ENCODE measurements at places on chromosomes 13 and 19. TPM values are rescaled to one million over a fixed set of nuclear protein-coding genes. Genes with fewer than 3 reads are reported as not detected.
A peak's percentile ranks its signal among the peaks of the same experiment; 100 is the strongest.

DNA sequence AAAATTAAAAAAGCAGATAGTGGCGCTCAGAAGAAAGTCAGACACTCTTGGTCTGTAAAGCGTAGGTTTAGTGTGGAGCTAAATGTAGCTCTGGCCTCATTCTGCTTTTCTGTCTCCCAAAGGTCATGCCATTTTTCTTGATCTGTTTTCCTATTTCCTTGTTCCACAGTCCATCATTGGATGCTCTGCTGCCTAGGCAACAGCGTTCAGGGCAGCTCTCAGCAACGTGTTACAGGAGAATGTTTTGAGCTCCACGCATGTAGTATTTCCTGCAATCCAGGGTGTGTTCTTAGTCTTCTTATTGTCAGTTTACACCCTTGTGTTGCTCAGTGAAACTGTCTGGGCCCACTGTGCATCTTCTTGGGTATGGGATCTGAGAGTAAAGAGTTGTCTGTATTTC is 46.0 kb upstream of the PCDH8 start:
- no peak for DNase-seq

- no peak for DNase-seq
Measured at GRCh38 chr19:50712833-50713232, 6.8 kb downstream of the SHANK1 start.

- no peak for DNase-seq
Measured at GRCh38 chr13:98050041-98050466, 92.8 kb upstream of the FARP1 start.

GRCh38 chr13:36834299-36834698 is 15.3 kb downstream of the RFXAP start:
- no peak for DNase-seq

DNA sequence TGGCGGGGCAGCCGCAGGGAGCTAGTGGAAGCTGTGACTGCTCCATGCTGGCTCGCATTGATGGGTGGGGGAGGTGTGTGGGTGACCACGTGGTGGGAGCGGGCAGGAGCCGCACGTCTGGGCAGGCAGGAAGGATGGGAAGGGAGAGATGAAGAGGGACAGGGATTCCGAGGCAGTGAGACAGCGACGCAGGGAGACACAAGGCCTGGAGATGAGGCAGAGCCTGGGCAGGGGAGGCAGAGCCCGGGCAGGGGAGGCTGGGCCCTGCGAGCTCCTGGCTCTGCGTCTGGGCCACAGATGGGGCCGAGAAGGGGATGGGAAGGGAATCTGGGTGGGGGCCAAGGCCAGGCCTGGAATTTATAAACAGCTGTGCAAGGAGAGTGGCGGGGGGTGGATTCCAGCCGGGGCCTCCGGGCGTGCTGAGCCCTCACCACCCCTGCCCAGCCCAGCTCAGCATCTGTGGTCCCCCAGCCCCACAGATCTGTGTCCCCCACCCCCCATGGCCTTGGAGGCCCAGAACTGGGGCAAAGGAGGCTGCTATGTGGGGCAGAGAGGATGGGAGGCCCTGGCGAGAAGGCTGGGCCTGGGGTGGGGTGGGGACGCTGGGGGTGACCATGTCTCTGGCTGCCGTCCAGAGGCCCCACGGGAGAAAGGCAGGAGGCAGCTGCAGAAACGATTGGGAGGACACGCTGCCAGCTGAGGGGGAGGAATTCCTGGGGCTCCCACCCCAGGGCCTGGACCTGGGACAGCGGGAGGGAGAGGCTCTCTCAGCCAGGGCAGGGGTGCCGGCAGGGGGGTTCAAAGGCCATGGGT is 6.0 kb downstream of the EHD2 start:
- DNase-seq, result peak; percentile 73

DNA sequence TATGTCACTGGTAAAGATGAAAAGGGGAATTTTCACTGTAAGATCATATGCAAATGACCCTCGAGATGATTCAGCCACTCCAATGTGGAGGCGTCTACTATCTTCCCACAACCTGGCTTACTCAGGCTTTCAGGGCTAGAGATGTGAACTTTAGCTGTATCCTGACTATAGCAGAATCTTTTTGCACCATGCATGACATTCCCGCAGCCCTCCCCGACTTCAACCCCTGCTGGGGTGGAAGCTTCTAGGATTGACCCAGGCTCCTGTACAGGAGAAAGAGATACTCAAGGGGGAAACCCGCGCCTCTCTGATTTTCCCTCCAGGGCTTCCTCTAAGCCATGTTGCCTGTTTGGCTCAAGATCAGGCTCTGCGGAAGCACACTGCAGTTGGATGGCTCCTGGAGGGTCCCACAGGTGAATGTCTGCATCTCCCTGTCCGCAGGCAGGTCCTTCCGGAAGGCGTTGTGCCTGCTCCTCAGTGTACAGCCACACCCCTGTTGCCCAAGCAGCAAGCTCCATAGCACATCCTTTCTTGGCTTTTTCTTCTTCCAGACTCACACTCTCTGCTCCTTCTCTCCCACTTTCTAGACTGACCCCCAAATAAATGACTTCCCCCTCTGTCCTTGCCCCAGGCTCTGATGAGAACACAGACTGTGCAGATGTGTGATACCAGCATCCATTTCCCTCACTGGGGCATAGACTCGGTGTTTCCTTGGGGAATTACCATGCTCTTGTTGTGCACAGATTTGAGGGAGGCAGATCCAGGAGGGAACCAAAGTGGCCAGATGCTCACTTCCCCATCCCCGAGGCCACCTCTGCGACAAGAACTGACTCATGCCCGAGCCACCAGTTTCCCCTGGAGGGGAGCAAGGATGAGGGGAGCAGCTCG is 29.1 kb upstream of the POP4 start:
- DNase-seq, result no peak

DNA sequence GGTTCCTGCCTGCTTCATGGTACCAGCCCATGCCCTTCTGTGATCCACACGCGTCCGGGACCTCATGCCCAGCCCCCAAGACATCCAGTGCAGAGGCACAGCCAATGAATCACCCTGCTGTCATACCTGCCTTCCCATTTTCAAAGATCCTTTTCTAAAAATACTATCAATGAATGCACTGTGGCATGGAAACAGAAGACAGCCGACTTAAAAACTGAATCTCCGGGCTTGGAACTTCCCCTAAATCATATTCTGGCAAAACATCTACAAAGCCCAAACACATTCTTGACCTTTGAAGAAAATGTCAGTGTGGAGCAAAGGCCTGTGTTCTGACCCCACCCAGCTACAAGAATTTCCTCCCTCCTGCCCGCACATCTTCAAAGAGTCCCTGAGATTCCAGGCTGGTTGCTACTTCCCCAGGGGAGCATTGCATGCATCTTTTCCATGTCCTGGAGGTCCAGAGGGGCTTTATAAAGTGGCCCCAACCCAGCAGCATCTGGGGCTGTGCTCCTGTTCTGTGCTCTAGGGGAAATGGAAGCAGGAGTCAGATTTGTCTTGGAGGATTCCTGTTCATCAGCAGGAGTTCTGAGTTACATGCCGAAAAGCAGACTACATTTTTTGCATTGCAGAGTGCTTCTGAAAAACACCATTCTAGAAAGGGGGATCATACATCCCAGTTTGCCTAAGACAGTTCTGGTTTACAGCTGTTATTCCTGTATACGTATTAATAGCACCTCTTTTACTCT is 135.2 kb downstream of the USP12 start:
- DNase-seq, result no peak

GRCh38 chr19:33208904-33209849 is 15.0 kb downstream of the LRP3 start:
- DNase-seq, result no peak

DNA sequence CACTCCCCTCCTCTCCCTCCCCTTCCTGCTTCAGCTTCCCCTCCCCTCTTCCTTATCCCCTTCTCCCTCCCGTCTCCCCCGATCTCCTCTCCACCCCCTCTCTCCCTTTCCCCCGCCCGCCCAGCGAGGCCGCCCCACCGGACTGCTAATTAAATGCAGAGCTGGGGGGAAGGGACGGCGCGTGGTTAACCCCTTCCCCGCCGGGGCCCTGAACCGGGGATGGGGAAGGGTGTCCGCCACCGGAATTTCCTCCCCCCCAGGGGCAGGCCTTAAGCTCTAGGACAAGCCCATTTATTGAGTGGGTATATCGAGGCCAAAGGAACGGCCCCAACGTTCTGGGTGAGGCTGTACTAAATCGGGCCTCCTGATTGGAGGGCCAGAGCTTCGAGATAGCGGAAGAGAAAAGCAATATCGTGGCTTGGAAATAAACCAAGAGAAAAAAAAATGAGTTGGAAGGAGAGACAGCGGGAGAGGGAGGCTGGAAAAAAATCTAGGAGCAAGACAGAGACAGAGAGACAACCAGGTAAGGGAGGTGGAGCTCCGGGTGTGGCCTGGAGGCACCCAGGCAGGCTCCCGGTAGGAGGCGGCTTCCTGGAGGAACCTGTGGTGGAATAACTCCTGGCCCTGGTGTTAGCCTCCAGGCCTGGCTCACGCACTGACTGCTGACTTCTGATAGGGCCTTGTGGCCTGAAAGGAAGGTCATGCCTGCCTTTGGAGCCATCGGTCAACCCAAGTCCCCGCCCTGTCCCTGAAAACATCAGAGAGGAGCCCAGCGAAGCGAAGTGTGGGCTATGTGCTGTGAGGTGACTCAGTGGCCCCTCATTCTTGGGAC is 11.6 kb upstream of the JUND start:
- DNase-seq, result peak; percentile 77

DNA sequence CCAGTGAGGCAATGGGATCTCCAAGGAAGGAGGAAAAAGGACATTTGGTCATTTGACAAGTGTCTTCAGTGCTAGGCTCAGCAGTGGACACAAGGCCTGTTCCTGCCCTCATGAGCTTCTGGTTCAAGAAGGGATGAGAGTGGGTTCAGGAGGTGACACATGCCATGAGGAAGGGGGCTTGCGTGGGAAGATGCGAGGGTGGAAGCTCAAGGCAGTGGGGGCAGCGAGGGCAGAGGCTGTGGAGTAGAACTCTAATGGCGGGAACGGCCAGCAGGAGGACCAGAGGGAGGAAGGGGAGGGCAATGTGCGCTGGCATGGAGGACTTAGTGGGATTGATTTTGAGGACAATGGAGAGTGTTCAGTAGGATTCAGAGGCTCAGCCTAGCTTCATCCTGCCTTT is 3.3 kb downstream of the PIK3R2 start:
- no peak for DNase-seq

- no peak for DNase-seq
Measured at GRCh38 chr13:29196409-29197074, 376.4 kb downstream of the MTUS2 start.

DNA sequence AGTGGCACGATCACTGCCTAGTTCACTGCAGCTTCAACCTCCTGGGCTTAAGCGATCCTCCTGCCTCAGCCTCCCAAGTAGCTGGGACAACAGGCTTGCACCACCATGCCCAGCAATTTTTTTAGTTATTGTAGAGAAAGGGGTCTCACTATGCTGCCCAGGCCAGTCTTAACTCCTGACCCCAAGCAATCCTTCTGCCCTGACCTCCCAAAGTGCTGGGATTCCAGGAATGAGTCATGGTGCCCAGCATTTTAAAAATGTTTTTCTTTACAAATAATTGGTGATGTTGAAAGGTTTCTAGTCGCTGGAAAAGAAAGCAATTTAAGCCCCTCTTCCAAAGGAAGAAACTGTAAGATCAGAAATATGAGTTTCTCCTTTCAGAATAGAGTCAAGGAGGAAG is 19.4 kb downstream of the DYRK1B start:
- DNase-seq, result no peak

GRCh38 chr19:44987148-44987675 is 14.1 kb upstream of the RELB start:
- no peak for DNase-seq

DNA sequence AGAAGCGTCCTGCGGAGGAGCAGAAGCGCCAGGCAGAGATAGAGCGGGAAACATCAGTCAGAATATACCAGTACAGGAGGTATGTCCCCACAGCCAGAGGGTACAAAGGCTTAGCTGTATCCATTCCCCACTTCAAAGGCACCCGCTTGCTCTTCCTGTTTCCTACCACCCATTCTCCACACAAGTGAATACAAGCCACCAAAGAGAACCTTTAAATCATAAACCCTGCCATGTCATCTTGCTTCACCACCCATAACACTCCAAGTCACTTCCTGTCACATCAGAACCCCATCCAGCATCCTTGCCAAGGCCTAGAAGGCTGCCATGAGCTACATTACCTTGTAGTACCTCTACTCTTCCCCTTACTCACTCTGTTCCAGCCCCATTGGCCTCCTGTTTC is 205.8 kb downstream of the LMO7 start:
- DNase-seq, result no peak

DNA sequence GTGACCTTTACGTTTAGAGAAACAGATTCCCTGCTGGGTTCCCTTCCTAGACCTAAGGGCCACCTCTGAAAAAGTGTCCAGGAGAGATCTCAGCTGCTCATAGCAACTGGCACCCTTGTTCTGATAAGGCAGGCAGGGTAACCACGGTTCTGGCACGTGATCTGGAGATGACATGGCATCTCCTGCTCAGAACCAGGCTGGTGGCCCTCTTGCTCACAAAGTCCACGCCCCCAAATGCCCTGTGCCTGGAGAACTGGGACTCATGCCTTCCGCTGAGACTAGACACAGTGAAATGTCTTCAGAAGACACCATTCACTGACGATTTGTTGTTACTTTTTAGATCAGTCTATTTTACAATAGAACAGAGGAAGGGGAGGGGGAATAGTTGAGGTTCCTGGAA is 174.1 kb downstream of the ZNF536 start:
- DNase-seq, result no peak

- DNase-seq, result no peak
Measured at GRCh38 chr13:45695198-45695730, 6.9 kb upstream of the CBY2 start.

GRCh38 chr19:14401468-14402195 is 17.5 kb downstream of the DDX39A start:
- DNase-seq, result no peak

DNA sequence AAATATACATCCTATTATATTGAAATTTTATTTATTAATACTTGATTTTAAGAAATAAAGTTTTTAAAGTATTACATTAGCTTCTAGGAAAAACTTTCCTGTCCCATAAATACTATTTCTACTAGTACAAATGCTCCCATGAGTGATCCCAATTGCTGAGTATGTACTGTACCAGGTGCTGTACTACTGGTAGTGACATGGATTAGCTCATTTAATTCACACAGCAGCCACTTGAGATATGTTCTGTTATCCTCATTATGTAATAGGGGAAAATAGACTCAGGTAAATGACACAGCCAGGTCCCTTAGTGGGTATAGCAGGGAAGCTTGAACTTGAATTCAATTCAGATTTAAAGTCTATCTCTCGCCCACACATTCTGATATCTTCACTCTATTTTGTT is 363.1 kb downstream of the FGF14 start:
- no peak for DNase-seq

DNA sequence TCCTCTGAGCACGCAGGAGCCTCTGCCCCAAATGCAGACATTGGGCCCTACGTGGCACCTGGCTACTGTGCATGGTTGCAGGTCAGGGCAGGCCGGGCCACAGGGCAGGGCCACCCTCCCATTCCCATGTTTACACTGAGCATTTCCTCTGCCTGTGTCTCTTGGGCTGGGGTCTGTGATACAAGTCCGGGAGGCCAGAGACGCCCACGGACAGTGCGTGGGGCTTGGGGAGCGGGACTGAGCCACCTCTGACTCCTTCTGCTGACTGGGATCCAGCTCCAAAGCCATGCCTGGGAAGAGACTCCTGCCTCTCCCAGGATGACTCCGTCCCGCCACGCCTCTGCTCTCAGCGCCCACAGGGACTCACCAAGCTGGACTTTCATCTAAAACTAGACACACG is 18.8 kb downstream of the GAS6 start:
- no peak for DNase-seq

Gene IGLON5
- 0.25 TPM for polyA plus RNA-seq

Gene ARGLU1
- 67.3 TPM for polyA plus RNA-seq

Gene ZNF492
- 0.23 TPM for polyA plus RNA-seq

Gene CELF5
- polyA plus RNA-seq, result 0.14 TPM

Gene RYR1
- 1.1 TPM for polyA plus RNA-seq

Gene SIGLEC8
- polyA plus RNA-seq, result 0.61 TPM

Gene NUFIP1
- polyA plus RNA-seq, result 3.5 TPM

Gene KASH5
- polyA plus RNA-seq, result not detected

Gene KANK2
- polyA plus RNA-seq, result 819 TPM

Gene CYP2A7
- 0.49 TPM for polyA plus RNA-seq

Gene PSG11
- polyA plus RNA-seq, result not detected

Measured in urinary bladder (tissue), 4 donors.